ENCODE measurements at places on chromosomes 3 and 15.

- no peak for DNase-seq
Measured at GRCh38 chr3:132421832-132422231, 4.5 kb downstream of the DNAJC13 start.

DNA sequence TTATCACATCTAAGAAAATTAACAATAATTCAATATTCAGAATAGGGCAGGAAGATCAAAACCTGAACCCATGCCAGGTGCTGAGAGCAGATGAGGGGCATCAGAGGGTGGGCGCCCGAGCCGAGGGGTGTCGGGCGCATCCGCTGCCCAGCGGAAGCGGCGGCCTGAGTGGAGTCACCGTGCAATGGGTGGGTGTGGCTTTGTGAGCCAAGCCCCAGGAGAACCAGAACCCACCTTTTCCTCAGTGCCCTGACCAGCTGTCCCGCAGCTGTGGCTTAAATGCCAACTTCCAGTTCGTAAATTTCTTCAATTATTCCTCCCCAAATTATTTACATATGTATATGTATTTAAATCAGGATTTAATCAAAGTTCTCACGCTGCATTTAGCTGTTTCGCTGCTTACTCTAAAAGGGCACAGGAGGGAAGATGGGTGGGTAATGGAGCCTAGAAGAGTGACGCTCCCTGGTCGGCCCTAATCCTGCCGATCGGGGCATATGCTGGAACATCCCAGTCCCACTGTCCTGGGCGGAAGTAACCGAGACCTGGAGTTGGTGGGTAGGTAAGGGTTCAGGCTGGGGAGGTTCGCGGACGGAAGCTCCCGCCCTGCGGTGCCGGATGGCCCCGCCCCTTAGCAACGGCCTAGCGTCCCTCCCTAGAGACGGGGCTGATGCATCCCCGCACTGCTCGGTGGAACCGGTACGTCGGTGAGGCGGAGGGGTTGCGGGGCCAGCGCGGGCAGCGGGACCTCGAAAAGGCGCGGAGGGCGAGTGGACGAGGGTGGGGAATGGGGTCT is 1.3 kb downstream of the DNAH1 start:
- DNase-seq = peak; percentile 79

DNA sequence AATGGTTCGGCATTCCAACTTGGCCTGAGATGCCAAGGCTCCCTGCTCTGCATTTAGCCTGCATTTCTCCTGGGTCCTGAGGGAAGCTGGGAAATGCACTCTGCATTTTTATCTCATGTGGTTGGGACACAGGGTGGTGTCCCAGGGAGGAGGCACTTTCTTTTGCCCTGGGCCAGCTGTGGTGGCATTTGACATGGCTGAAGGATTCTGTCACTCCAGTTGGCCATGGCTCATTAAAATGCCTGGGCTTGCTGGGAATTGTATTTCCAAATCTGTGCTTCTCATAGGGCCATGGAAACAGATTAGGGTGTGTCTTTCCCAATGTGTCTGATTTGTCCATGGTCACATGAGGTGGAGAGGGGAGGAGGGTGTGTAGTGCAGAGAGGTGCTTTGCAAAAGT is 128.3 kb upstream of the RGMA start:
- DNase-seq = no peak

GRCh38 chr3:116947148-116947547 is 237.6 kb downstream of the TUSC7 start:
- DNase-seq = no peak

- DNase-seq = peak; percentile 85
Measured at GRCh38 chr3:30768703-30769550, 125.5 kb downstream of the GADL1 start.

DNA sequence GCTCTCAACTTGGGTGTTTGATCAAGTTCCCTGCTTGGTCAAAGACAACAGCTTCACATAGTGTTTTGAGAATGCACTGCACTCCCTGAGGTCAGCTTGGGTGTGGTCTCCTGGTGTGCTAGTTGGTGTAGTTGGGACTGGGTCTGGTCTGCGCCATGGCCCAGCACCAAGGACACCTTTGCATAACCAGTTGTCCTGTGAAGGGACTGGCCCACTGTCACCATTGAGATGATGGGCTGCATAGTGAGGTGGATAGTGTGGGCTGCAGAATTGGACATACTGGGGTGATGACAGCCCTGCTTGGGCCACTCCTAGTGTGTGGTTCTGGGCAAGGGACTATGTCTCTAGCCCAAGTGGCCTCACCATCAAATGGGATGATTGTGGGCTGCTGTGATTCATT is 9.5 kb downstream of the RPSA start:
- no peak for DNase-seq

Data from stimulated activated CD8-positive, alpha-beta memory T cell treated with anti-CD3 and anti-CD28 coated beads, Interleukin-4, amount 100 ng/mL, for 48 hours (primary cell).